ENCODE measurements at places on chromosomes 1 and 21.

GRCh38 chr1:46003315-46003714, 129.1 kb downstream of the PIK3R3 start:
- no peak for DNase-seq

- no peak for DNase-seq
Observed at GRCh38 chr1:243452092-243452491, 196.3 kb downstream of the SDCCAG8 start.

DNA sequence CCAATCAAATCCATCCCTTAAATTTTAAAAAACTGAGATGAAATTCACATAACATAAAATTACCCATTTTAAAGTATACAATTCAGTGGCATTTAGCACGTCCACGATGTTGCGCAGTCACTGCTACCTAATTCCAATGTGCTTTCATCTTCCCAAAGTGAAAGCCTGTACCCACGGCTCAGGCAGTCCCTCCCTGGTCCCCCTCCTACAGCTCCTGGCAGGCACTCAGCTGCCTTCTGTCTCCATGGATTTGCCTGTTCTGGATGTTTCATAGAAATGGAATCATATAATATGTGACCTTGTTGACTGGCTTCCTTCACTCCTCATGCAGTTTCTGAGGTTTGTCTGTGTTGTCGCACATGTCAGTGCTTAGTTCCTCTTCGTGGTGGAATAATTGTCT, 386.3 kb downstream of the CAMTA1 start:
- no peak for DNase-seq

DNA sequence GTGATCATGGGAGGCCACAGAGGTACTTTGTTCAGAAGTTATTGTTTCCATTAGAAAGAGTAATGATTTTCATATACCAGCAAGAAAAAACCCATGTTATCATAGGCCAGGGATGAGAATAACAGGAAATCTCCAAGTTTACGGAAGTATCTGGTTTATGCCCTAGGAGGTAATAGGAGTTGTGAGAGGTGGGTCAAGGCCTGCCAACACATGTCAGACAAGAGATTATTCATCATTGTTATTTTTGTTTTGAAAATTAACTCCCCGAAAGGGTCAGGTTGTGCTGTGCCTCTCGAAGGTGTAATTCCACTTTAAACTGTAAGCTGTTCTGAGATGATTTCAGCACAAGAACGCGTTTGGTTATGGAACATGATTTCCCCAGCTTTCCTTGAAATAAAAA, 218.4 kb downstream of the CAMTA1 start:
- DNase-seq = no peak

DNA sequence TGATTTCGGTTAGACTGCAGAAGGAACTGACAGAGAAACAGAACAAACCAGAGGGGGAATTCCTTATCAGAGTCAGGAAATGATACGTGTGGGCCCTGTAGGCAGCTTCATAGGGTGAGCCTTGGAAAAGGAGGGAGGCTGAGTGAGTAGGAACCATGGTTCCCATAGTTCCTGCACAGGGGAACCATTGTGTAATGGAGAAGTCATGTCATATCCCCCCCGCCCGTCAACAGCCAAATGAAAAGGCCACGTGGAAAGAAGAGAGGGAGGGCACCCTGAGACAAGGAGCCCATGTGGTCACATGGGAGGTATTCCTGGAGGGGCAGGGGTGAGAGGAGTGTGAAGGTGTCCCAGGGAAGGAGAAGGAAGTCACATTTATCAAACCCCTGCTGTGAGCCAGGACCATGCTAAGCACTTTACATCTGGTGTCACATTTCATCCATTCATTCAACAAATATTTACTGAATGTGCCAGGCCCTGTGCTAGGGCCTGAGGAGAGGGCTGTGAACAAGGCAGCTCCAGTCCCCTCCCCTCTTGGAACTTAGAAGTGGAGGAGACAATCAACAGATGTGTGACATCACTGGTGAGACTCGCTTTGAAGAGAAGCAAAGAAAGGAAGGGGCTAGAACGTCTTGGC, 15.7 kb upstream of the FGR start:
- no peak for DNase-seq

GRCh38 chr1:11617314-11617713, 36.9 kb downstream of the FBXO2 start:
- no peak for DNase-seq

DNA sequence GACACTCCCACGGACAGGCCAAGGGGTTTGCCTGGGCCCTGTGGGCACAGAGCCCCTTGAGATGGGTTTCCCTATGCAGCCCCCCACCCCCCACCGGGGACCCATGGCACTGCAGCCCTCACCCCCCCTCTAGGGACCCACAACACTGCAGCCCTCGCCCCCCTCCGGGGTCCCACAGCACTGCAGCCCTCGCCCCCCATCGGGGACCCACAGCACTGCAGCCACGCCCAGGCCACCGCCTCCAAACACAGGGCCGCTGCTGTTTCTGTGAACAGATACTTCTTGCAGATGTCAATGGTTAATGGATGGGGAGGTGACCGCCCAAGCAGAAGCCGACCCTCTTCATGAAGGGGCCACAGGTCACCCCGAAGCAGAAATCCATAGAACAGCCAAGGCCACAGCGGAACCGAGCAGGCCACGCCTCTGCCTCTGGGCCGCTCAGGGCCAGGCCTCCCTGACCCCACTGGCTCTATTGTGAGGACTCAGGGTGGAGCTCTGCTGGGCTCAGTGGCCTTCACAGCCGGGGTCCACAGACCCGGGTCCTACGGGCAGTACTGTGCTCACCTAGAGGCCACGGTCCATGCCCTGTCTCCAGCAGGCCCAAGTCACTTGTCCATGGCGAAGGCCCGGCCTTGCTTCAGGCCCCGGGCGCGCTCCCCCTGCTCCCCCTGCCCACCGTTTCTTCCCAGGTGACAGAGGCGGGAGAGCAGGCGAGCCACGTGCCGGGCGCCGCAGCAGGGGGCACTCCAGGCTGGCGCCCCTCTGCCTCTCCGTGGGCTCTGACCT, 4.1 kb upstream of the POFUT2 start:
- no peak for DNase-seq

DNA sequence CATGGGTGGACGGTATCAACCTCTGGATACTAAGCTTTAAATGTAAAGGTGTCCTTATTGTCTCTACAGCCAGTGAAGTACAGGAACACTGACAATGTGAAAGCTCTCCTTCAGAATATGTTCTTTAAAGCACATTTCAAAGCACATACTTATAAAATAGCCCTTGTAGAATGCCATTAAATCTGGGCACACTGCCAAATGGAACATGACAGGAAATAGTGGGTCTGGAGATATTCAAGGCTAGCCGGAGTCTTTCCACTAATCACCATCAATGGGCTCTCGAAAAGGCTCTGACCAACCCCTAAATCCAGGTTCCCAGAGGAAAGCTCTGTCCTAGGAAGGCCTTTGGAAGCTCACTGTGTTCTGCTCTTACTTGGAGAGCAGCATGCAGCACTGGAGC, 46.6 kb downstream of the PLD5 start:
- DNase-seq = no peak

DNA sequence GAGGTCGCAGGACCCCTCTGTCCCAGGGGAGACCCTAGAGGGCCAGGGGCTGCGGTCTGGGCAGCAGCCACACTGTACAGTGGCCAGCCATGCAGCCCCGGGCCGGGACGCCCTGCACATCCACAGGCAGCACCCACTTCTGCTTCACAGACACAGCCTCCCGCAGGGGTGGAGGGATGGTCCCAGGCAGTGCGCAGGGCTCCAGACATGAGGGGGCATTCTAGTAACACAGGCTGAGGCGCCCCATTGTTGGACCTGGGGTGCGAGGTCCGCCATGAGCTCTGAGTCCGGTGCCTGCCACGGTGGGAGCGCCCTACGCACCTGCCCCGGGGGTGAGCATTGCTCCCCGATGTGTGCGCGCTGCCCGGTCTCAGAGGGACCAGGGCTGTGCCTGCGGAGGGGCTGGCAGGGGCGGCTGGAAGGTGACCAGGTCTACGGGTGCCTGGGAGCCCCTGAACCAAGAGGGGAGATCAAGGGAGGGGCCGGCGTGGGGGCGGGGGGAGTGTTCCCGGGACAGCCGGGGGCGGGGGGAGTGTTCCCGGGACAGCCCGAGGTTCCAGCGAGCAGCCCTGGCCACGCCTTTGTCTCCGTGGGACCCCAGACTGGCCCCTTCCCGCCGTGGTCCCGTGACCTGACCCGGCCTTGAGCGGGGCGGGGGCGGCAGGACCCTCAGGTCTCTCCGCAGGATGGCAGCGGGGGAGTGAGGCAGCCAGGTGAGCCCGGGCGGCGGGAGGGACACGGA, 4.5 kb downstream of the MMEL1 start:
- no peak for DNase-seq

DNA sequence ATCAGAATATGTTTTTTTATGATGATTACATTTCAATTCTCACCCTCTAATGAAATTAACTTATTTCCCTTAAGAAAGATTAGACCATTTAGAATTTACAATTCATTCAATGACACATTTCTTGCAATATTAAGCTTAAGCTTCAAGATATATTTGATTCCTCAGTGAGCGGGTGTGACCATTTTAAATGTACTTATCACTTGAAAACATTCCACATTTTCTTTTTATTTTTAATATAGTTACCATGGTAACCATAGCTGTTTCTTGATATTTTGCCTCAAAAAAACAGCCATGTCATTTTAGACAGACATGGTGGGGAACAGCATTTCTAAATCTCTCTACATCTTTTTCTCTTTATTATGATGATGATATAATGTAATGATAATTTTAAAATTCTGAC, 1029.0 kb upstream of the B3GALT2 start:
- no peak for DNase-seq

- DNase-seq = peak; percentile 31
Observed at GRCh38 chr21:45074048-45074817, at the start of gene ADARB1. Gene ADARB1 (plus strand): TSS chr21:45074580. CDS start chr21:45171657, 97,077 bp downstream.

GRCh38 chr1:84489766-84490165, 10.7 kb downstream of the RPF1 start:
- no peak for DNase-seq

DNA sequence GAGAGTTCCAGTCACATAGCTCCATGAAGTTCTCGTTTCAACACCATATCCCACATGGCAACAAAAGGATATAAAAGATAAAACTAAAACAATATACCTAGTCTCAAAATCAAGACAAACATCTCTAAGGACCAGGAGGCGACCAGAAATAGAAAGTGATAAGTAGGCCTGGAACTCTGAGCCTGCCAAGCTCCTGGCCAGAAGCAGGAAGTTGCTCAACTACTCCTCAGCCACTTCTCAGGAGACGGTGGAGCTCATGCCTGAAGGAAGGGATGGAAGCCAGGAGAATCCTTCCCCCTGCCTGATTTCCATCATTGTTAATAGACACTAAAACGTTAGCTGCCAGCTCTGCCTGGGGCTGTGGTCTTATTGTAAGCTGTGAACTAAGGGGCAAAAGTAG, 94.7 kb downstream of the DISP1 start:
- DNase-seq = no peak

GRCh38 chr1:68198752-68199151, 33.6 kb downstream of the WLS start:
- no peak for DNase-seq

- DNase-seq = no peak
Observed at GRCh38 chr21:33241846-33242245, 12.1 kb downstream of the IFNAR2 start.

GRCh38 chr1:172704001-172704400, 45.1 kb downstream of the FASLG start:
- no peak for DNase-seq

DNA sequence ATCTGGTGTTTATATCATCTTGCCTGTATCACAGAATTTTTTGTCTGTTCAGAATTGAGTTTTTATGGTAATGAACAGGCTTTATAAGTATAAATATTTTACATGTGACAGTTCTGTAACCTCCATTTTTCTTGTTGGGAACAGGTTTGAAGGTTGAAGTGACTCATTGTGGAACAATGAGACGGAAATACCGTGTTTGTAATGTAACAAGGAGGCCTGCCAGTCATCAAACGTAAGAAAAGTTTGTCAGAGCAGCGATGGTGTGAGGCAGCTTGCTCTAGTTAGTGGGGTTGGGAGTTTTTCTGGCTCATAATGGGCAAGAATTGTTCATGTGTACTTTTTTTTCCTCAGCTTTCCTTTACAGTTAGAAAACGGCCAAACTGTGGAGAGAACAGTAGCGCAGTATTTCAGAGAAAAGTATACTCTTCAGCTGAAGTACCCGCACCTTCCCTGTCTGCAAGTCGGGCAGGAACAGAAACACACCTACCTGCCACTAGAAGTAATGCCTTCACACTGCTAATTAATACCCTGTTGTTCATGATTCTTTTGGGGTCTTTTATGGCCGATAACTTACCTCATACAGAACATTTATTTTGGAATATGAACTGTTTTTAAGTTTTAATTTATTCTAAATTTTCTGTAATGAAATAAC, 75.2 kb upstream of the TEKT2 start:
- DNase-seq = no peak

DNA sequence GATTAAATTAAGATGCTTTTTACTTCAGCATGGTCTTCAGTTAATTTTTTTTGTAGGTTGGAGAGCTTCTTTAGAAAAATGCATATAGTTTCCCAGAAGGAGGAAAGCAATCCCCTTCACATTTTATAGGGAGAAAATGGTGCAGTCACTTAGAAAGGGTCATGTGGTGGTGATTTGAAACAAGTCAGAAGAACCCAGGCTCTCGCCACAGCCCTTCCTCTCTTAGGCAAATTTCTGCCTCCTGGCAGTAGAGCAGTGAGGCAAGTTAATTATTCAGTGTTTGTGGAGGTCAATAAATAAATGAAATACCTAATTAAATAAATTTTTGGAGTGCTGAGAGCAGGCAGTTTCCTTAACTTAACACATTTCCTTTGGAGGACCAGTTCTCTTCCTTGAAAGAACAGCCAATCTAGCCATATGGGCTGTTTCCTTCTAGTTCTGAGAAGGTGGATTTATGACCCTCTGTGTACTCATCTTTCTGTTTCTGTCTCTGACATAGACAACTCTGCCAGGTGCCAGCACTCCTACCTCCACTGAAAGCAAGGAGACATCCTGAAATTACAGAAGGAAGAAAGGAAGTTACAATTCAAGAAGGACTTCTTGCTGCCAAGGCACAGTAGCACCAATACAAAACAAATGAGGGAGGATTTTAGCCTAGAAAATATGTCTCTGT, 19.0 kb upstream of the POGZ start:
- DNase-seq = no peak

DNA sequence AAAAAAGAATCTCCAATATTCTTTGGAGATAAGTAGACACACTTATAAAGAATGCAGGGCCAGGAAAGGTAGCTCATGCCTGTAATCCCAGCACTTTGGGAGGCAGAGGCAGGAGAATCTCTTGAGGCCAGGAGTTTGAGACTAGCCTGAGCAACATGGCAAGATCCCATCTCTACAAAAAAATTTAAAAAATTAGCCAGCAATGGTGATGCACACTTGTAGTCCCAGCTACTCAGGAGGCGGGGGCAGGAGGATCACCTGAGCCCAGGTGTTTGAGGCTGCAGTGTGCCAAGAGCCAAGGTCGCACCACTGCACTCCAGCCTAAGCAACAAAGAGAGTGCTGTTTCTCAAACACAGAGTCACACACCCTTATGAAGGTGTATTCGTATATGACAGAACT, 385.0 kb downstream of the SMYD3 start:
- no peak for DNase-seq
